ENCODE measurements at places on chromosomes 1 and 21.

- no peak for DNase-seq
Observed at GRCh38 chr1:201479201-201479730, 10.3 kb upstream of the PHLDA3 start.

GRCh38 chr21:28641731-28642130 is 350.9 kb downstream of the LTN1 start:
- no peak for DNase-seq

DNA sequence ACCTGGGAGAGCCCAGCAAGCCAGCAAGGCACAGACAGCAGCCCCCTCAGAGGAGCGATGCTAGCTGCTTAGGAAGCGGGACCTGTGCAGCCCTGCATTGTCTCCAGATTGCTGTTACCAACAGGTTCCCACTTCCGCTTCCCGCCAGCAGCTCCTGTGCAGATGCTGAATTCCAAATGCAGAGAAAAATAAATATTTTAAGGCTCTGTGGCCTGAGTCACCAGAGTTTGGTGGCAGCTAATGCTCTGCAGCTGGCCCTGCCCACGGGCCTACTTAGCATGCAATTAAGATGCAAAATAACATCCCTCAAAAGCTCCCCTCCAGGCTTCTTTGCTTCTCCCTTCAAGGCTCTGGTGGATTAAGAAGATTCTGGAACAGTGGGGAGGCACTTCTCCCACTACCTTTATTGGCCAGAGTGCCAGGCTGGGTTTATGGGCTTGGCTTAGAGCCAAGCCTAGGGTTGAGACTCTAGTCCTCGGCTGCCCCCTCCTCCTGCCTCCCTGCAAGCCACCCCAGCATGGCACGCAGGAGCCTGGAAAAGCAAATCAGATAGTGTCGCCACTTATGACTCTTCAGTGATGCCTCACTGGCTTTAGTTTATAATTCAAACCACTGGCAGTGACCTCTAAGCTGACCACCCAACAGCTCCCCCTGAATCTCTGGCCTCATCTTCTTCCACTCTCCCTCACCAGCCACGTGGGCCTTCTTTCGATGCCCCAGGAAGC is 207.1 kb upstream of the ZC3H12A start:
- no peak for DNase-seq

- DNase-seq = no peak
Observed at GRCh38 chr1:235054466-235054865, 74.2 kb downstream of the TOMM20 start.

- DNase-seq = no peak
Observed at GRCh38 chr1:115218034-115218405, 120.0 kb downstream of the NGF start.

DNA sequence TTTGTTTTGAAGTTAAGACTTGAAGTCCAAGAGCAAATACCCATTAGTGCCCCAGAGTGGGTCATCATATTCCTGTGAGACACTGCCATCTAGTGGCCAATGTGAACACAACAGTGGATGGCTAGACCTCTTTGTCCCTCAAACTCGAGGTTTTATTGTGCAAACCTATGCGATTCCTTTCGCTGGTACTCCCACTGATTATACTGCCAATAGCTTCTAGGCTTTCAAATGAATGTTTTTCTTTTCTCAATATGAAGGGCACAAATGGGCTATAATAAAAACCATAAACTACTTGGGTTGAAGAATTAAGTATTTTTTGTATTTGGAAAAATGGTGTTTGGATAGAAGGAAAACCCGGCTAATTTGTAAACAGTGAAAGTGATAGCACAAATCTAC is 100.4 kb upstream of the ZNF281 start:
- peak; percentile 68 for DNase-seq

- no peak for DNase-seq
Observed at GRCh38 chr1:112887599-112888283, 68.3 kb downstream of the SLC16A1 start.

- DNase-seq = no peak
Observed at GRCh38 chr21:16932314-16932713, 580.5 kb upstream of the CXADR start.

- DNase-seq = no peak
Observed at GRCh38 chr1:241972703-241973369, 15.3 kb downstream of the BECN2 start.

DNA sequence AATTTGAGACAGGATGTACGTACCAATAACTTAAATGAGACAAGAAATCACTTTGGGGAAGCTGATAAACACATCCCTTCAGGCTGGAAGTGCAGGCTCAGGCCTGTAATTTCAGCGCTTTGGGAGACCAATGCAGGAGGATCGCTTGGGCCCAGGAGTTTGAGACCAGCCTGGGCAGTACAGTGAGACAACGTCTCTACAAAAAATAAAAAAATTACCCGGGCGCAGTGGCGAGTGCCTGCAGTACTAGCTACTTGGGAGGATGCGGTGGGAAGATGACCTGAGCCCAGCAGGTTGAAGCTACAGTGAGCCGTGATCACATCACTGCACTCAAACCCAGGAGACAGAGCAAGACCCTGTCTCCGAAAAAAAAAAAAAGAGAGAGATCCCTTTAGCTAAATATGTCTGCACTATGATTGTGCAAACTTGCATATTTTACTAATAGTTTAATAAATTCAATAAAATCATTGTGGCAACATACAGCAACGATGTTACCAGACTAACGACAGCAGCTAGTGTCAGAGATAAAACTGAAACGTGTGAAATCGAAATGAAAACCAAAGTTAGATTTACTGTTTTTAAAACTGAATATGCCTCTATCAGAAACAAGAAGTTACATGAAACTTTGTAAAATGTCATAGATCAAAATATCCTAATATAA is 54.7 kb downstream of the CD2 start:
- peak; percentile 30 for DNase-seq

DNA sequence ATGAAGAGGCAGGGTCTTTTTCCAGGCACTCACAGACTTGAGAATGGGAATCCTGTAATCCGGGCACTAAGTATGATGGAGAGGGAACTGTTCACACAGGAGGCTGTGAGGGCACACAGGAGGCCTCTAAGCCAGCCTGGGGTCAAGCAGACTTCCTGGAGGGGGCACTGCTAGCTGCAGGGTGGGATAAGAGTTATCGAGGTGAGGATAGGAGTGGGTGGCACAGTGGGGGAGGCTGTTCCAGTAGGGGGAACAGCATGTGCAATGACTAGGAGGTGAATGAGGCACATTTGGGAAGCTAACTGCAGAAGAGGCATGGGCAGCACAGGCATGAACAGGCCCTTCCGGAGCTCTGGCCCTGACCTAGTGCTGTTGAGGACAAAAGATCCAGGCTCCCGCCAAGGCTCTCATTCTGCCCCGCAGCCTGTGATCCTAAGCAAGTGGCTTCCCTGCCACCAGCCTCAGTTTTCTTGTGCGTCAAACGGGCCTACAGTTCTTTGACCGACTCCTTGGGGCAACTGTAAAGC is 216.7 kb downstream of the TRABD2B start:
- DNase-seq = no peak

DNA sequence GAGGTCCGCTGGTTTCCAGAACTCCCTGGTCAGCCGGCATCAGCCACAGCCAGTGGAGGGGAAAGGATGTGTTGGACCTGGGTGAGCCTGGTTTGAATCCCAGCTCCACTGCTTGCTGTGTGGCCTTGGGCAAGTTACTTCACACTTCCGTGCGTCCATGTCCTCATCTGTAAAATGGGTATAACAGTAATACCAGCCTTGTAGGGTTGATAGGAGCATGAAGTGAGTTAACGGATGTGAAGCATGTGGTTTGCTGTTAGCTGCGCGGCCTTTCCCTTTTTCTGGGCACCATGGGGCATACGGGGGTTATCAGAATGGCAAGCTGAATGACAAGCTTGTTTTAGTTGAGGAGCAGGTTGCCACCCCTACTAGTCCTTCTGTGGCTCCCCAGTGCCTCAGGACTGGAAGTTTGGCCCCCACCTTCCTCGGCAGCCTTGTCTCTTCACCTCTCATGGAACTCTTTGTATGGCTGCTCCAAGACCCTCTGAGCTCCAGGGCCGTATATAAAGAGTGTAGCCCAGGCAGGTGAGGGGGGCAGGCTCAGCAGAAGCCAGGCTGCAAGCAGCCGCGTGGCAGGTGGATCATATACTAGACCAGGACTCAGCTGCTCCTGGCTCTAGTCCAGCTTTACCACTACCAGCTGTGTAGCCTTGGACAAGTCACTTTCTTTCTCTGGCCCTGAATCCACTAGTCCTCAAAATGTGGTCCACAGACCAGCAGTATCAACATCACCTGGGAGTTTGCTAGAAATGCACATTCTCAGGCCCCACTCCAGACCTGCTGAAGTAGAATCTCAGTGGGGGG is 95.4 kb downstream of the LACTBL1 start:
- DNase-seq = no peak

DNA sequence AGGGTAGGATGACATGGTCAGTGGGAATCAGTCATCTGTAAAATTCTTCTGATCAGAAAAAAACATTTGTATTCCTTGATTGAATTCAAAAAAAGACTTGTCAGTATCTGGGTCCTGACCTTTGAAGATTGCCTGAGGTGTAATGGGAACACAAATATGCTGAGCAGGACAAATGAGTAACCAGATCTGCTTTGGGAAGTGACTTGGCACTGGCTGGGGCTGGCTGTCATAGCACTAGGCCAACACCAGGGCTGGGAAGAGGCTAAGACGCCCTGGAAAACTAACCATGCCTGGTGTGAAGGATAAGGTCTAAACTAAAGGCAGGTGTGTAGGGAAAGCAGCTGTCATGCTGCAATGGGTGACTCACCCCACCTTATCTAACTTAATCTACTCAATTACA is 452.9 kb upstream of the BEND5 start:
- no peak for DNase-seq

DNA sequence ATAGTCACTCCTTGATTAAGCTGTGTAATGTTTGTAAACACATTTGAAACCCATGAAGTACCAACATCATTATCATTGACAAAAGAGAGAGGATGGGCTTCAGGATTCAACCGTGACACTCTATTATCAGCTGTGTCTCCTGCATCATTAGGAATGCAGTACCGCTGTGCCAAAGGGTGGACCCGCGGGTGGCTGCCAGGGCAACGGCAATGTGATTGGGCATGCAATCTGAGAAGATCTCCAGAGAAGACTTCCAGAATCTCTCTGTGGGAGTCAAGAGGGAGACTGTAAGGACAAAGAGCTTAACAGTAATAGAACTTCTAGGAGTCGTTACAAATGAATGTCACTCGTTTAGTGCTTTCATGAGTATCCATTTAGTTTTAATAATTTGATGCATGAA is 97.9 kb downstream of the USH2A start:
- DNase-seq = no peak

- no peak for DNase-seq
Observed at GRCh38 chr1:203288400-203288799, 16.9 kb upstream of the BTG2 start.

DNA sequence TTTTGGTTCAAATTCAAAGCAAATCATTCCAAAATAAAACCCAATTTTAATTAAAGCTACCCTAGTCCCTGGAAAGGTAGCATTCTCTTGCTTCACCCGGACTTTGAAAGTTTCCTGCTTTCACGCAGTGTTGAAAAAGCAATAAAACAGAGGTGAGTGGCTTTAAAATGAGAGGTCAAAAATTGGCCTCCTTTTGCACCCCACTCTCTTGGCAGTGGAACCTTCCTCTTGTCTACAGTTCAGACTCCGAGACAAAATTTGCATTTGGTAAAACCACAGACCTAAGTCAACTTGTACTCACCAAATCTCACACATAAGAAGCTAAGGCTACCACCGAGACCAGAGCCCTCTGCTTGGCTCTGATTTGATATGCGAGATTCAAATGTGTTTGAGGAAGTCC is 252.7 kb downstream of the TTLL7 start:
- no peak for DNase-seq

GRCh38 chr1:59113876-59114457 is 182.9 kb upstream of the FGGY start:
- no peak for DNase-seq

- DNase-seq = no peak
Observed at GRCh38 chr1:1307261-1307922, 338 bp downstream of the ACAP3 start.

GRCh38 chr21:17738176-17738953 is 80.8 kb downstream of the C21orf91 start:
- no peak for DNase-seq

GRCh38 chr1:199693724-199694123 is 333.8 kb upstream of the NR5A2 start:
- no peak for DNase-seq

DNA sequence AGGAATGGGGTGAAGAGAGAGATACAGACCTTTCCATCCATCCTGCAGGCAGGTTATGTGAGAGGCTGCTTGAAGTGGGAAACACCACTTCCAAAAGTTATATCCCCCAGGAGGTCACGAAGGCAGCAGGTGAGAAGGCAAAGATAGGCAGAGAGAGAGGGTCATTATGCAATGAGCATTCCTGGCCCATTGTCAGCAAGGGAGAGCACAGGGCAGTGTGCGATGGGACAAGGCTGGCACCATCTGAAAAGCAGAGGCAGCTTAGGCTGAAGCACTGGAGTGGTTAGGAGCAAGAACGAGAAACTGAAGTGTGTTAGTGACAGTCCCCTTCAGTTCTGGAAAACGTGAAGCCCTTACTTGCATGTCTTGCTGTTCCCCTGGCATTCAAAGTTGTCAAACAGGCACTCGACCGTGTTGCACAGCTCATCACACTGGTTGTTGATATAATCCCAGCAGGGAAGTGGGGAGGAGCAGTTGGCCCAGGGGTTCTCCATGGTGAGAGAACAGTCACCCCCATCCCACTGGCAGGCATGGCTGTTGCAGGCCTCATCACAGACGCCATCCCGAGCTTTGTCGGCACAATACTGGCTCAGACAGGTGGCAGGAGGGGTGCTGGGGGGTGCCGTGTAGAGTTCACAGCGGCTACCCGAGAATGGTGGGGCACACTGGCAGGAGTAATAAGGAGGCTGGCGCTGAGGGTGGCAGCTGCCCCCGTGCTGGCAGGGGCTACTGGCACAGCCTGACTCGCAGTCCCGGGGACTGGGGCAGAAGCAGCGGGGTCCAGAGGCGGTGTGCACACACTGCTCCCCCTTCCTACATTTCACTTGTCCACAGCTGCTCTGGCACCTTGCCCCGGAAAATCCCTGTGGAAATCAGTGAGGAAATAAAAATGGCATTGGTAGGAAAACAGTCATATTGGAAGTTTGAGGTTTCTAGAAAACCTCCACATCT is 28.9 kb upstream of the ADAM30 start:
- no peak for DNase-seq

DNA sequence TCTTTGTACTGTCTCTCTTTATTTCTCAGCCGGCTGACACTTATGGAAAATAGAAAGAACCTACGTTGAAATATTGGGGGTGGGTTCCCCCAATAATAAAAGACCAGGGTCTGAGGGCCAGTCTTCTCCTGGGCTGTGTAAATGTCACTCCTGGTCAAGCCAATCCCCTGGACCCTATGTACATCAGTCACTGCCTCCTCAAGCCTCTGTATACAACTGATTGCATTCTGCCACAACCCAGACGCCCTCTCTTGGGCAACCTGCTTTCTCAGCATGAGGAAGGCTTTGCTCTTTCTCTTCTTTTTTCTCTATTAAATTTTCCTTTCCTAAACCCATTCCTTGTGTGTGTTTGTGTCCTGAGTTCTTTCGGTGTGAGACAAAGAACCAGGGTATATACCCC is 84.1 kb upstream of the SERBP1 start:
- no peak for DNase-seq

GRCh38 chr1:234965111-234965510 is 163.5 kb downstream of the TOMM20 start:
- no peak for DNase-seq
